ENCODE measurements at places on chromosomes 1 and 21.

DNA sequence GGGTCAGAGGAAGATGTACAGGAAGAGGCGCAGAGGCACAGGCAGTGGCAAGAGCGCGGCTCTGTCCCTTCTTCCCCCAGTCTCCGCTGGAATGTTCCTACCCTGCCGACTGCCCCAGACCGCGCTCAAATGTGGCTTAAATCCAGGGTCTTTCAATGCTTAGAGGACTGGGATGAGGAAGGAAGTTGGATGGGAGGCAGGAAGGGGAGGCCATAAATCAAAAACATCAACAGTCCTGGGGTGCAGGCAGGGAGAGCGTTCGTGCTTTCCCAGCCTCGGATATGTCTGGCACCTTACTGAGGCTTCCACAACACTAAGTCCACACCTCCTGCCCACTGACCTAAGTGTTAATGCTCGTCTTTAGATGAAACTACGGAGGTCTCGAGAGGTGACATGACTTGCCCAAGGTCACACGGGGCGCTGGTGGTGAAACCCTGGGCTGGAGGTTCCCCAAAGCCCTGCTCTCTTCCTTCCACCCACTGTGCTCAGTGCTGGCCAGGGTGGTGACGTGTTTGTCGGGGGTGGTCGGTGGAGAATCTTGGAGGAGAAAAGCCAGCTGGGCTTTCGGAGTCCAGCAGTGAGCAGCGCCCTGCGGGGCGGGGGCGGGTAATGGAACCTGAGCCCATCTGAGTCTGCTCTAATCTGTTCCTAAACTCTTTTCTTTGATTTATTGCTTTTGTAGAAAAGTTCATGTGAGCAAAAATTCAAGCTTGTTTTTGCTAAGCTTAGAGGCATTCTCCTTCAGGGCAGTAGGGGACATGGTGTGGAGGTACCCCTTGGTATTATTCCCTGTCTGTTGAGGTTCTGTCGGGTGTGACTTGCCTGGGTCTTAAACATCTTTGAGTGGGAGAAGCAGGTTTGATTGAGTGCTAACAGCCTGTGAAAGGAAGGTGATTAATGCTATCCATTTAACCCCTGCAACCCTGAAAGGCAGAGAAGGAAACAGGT lies 708 bp downstream of the CDA start:
- no peak for DNase-seq

- DNase-seq: no peak
Measured at GRCh38 chr1:8297245-8297644, 20.7 kb upstream of the SLC45A1 start.

- DNase-seq: no peak
Measured at GRCh38 chr1:85448358-85448757, 16.6 kb downstream of the DDAH1 start.

DNA sequence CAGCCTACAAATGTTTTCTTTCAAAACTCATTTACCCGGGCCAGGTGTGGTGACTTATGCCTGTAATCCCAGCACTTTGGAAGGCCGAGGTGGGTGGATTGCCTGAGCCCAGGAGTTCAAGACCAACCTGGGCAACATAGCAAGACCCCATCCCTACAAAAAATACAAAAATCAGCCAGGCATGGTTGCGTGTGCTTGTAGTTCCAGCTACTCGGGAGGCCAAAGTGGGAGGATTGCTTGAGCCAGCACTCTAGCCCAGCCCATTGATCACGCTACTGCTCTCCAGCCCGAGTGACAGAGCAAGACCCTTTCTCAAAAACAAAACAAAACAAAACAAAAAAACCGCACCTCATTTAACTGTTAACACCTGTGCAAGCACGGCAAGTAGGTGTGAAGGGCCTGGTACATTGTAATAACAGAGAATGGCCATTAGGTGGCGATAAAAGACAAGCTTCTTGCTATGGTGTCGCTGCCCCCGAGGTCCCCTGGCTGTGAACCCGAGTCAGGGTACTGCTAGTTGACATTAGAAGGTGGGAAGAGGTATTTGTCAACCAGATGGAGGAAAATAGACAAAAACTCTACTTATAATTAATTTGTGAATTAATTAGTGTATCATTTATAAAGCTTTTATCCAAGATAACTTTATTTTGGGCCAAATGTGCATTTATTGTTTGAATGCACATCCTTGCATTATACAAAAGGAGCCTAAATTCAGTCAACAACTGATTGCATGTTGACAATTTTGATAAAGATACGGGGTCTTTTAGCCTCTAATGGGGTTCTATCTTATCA lies 66.5 kb downstream of the SH3BGR start:
- DNase-seq: no peak

GRCh38 chr1:99504287-99504686 lies 141.6 kb upstream of the PALMD start:
- no peak for DNase-seq

- no peak for DNase-seq
Measured at GRCh38 chr21:32413697-32414578, 1.4 kb downstream of the EVA1C start.

- DNase-seq: no peak
Measured at GRCh38 chr1:168008595-168008994, 71.7 kb upstream of the MPC2 start.

GRCh38 chr21:32599091-32599490 lies 13.1 kb downstream of the CFAP298 start:
- DNase-seq: no peak

DNA sequence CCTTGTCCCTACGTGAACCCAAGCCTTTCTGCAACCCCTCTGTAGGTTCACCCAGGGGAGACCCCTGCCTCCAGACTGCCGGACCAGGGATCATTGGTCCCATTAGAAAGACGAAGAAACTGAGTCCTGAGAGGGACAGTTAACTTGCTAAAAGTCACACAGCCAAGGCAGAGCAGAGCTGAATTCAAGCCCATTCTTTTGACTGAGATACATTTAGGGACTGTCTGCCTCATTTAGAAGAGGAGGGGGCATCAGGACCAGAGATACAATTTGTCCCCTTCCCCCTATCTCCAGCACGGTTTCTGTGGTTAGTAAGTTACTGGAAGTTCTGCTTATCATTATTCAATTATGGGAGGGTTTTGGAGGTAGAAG lies 19.1 kb downstream of the KCNQ4 start:
- no peak for DNase-seq

GRCh38 chr1:244371242-244372141 lies 80.2 kb downstream of the ADSS2 start:
- DNase-seq: no peak

GRCh38 chr1:167671727-167672511 lies 41.9 kb downstream of the RCSD1 start:
- DNase-seq: no peak

DNA sequence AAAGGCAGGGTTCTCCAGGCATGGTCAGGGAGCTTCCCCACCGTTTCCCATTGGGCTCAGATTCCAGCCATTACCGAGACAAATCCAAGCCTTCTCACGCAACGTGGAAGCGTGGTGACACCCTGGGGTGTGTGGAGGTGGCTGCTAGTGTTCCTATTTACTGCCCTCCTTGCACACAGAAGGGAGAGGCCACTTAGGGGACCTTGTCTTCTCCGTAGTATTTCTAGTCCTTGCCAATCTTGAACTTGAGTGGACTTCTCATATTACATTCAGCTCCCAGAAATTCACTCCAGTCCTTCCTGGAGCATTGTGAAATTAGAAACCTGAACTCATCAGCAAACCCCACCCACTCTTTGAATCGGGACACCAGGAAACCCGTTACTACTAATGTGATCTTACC lies 131.6 kb downstream of the AJAP1 start:
- DNase-seq: no peak

- no peak for DNase-seq
Measured at GRCh38 chr1:208264469-208265121, 20.4 kb upstream of the PLXNA2 start.

DNA sequence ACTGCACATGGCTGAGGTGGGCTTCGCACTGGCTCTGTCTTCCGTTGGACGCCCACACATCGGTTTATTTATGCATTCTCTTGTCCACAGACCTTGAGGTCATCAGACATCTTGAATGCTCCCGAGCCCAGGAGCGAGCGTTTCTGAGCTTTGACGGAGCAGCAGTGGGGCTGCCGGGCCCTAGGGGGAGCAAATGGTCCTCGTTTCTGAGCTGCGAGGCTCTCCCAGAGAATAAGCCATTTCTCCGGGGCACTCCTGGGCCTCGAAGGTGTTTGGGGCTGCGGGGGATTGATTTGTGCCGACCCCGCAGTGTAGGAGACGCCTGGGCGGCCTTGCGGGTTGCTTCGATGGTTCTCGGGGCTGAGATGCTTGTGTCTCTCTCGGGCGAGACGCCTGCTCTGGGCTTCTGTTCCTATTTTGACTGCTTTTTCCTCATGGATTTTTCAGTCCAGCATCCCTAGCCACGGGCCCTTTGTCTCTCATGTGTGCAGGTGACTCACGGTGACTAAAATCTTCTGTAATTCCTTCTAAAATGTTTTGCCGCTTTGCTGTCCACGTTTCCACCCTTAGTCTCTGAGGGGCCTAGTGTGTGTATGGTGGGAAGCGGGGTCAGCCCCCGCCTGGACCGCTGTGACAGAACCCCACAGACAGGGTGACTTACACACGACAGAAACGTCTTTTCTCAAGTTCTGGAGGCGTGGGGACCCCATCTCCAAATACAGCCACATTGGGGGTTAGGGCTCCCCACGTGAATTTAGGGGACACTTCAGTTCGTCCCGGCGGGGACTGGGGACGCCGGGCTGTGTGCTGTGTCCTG lies 62.1 kb downstream of the FAAP20 start:
- DNase-seq: no peak

DNA sequence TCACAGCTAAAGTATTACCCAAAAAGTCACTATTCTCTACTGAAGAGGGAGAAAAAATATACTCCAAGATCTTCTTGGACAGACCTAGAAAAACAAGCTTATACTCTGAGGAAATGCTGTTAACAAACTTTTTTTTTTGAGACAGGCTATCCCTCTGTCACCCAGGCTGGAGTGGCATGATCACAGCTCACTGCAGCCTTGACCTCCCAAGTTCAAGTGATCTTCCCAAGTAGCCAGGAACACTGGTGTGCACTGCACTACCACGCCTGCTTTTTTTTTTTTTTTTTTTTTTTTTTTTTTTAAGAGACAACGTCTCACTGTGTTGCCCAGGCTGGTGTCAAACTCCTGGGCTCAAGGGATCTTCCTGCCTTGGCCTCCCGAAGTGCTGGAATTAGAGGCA lies 17.3 kb downstream of the GLRX2 start:
- DNase-seq: no peak

GRCh38 chr1:167627865-167628641 lies 2.0 kb upstream of the RCSD1 start:
- DNase-seq: no peak

DNA sequence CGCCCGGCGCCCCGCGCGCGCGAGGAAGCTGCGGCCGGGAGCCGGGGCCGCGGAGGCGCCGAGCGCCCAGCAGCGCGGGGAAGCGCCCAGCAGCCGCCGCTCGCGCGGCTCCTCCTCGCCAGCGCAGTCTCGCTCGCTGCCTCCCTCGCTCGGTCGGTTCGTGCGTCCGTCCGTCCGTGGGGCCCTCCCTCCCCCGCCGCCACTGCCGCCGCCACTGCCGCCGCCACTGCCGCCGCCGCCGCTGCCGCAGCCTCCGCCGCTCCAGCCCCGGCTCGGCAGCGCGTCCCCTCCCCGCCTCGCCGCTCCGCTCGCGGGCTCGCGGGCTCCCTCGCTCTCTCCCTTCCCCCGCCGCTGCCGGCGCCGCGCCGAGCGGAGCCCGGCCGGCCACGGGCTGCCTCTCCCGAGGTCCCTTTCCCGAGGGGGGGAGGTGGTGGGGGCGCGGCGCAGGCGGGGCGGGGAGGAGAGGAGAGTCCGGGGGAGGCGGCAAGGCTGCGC lies at the start of gene KCND3:
Gene KCND3, minus strand, starts transcription at position 138 of the 495 bp plus-strand sequence.
- DNase-seq: no peak

DNA sequence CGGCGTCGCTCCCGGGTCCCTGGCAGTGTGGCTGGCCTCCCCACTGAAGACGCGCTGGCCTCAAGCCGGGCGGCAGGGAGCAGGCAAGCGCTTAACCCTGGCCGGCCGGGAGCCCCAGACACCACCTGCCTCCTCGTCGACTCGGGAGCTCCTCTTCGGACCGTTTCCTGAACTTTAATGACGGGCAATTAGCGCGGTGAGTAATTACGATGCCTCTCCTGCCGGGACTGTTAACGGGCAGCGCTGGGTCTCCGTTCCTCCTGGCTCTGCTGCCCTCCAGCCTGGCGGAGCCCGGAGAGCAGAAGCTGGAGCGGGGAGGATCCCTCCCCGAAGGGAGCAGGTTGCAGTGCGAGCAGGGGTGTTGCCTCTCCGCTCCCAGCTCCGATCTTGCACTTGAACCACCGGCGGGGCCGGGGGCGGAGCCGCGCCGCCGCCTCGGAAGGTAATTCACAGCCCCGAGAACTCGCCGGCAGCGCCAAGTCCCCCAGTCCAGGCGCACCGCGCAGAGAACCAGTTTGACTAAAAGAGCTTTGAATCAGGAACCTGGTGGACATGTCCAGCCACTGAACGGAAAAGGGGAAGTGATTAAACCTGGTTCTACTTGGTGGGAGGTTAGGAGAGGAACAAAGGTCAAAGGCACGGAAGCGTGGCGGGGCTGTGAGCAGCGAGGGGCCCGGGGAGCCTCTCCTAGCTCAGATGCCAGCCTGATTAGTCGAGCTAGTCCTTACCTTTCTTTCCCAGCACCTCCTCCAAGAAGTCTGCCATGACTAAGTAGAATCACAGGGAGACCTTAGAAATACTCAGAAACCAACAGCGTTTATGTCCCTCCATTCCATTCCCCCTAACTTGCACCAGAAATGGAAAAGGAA lies 18.3 kb upstream of the PLEKHA6 start:
- no peak for DNase-seq
